Activated gamma-delta T cell (primary cell): ENCODE measurements at places on chromosomes 5 and 9.

DNA sequence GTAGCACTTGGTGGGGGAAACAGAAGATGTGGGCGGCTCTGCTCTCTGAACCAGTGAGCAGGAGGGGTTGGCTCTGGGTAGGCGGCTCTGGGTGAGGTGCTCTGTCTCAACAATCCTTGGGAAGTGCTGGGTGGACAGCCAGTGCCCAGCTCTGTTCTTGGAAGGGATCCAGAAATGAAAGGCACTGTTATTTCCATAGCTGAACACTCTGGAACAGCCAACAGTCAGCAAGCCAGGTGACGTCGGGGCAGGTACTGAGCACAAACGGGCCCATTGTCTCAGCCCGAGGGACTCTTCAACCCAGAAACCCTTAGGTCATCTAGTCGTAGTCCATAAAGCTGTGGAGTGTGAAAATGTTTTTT, 36.3 kb downstream of the OLFM1 start:
- no peak for DNase-seq

GRCh38 chr5:33068786-33069185, 357.7 kb downstream of the NPR3 start:
- no peak for DNase-seq

DNA sequence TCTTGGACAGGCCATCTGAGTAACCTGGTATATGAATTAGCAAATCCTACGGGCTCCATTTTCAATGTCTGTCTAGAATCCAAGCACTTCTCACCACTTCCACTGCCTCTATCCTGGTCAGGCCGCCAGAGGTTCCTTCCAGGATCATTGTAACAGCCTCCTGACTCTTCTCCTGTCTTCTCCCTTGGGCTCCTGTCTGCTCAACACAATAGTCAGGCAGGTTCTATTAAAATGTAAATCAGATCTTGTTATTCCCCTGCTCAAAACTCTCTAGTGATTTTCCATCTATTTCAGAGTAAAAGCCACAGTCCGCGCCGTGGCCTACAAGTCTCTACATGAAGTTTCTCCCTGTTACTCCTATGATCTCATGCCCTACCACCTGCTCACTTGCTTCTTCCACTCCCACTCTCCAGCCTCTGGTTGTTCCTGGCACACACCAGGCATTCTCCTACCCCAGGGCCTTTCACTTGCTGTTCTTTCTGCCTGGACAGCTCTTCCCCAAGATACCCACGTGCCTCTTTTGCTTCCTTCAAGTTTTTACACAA, 21.7 kb downstream of the ZNF366 start:
- DNase-seq, result no peak

DNA sequence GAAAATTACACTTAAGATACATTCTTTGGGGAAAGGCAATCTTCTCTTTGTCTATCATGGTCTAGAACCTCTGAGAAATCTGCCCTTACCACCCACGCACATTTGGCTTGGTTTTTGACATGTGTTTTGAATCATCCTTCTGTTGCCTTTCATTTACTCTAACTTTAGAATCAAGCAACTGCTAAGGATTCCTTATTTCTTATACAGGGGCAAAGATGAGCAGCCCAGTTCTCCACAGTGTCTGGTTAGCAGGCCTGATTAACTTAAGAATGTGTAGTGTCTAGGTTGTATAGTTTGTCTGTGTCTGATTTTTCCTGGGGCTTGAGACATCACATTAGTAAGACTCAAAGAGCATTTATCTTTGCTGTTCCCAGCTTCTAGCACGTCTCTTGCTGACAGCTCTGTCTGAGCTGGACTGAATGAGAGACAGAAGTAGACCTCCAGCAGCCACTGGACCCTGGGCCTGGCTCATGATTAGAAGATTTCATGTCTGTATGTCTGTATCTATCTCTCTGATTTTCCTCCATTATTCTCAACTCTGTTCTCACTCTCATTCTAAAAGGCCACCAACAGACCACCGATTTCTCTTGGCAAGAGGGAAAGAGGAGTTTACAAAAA, 31.8 kb upstream of the PCA3 start:
- DNase-seq, result no peak

- no peak for DNase-seq
Measured at GRCh38 chr9:96048956-96049831, 173.7 kb downstream of the ERCC6L2 start.

DNA sequence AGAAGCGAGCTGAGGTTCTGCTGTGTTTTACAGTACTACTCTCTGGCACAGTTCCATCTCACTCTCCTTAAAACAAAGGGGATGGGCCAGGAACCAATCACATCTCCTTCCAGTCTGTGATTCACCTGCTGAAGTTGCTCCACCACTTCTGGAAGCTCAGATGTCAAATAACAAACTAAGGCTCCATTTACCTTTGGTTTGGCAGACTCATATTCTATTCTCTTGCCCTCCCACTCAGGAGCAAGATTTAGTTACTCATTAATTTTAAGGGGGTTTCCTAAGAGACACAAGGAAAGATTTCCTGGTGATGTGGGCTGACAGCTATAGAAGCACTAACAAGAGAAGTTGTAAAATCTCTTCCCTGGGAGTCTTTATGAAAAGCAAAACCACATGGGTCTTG, 37.8 kb upstream of the KIF2A start:
- DNase-seq, result no peak

DNA sequence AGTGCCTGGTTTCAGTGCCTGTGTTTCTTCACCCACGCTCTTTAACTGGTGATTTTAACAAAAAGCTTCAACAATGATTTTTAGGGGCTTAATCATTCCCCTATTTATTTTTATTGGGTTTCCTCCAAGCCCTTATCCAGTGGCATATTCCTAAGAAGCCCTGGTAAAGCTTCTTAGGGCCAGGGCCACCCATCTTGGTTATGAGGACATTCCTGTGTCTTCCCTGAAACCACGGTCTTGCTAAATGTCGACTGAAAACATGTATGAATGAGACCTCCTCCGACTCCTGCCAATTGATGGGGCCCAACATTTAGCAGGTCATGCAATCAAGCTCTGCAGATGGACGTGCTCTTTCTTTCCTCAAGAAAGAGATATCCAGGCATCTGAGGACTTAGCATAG, 13.7 kb upstream of the CARTPT start:
- DNase-seq, result no peak

- DNase-seq, result no peak
Measured at GRCh38 chr5:160382346-160382745, 11.9 kb upstream of the C1QTNF2 start.

- no peak for DNase-seq
Measured at GRCh38 chr5:67591491-67591890, 394.9 kb upstream of the CD180 start.

- DNase-seq, result no peak
Measured at GRCh38 chr5:8382456-8382855, 513.5 kb downstream of the MTRR start.

GRCh38 chr9:34442770-34443169, 15.6 kb downstream of the FAM219A start:
- no peak for DNase-seq

GRCh38 chr9:32866273-32866672, 82.9 kb downstream of the TMEM215 start:
- no peak for DNase-seq
